ENCODE measurements at places on chromosomes 16 and 17.

GRCh38 chr16:82402665-82403218, 224.0 kb upstream of the CDH13 start:
- DNase-seq, result no peak

DNA sequence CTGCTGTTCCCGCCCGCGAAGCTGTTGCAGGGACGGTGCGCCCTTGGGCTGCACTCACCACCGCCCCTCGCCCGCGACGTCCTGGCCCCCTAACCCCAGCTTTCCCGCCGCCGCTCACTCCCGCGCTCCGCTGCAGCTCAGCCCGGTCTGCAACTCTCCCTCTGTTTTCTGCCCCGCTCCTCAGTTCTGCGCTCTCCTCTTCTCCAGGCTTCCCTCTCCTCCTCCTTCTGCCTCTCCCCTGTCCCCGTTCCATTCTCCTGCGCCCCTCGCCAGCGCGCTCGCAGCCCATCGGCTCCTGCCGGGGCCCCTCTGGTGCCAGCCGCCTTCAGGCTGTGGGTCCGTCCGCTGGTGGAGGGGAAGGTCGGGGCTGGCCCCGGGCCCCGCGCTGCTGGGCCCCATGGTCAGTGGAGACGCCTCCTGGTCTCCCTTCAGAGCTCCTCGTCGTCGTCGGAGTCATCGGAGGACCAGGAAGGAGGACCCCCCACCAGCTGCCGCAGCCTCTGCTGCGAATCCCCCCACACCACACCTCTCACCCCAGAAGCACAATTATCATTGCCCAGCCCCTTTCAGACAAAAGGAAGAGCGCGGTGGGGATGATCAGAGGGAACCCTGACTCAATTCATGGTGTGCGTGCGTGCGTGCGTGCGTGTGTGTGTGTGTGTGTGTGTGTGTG, 223.2 kb upstream of the FOXF1 start:
- DNase-seq, result no peak

GRCh38 chr16:10993649-10994048, 49.3 kb downstream of the CLEC16A start:
- no peak for DNase-seq

GRCh38 chr17:81911277-81911961, at the start of gene PCYT2:
PCYT2 (minus strand) TSS chr17:81911399; CDS start chr17:81911355, 44 bp downstream.
- DNase-seq, result no peak

- no peak for DNase-seq
Observed at GRCh38 chr17:3918372-3919122, 2.3 kb upstream of the P2RX1 start.

GRCh38 chr17:50067996-50068395, 12.1 kb downstream of the ITGA3 start:
- no peak for DNase-seq

DNA sequence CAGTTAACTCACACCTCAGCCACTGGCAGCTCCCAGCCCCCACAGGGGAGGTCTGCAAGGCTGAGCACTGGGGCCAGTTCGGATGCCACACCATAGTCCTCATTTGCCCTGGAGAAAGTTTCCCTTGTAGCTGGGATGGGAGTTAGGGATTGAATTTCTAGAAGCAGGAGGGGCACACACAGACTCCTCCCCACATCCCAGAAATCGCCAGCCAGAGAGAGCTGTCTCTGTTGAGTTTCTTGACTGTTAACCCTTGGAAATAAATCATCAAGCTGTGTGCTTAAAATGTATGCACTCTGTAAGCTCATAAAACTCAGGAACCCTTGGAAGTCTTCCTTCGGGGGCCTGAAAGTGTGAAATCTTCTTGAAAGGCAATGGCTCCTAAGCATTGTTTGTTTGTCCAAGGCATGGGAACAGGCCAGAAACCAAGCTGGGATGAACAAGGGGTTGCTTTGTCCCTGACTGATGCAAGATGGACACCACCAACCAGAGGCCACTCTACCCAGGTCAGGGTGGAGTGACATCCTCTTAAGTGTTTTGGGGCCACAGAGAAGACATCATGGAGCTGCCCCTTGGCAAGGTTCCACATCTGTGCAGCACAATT, 394 bp upstream of the PRM3 start:
- DNase-seq, result no peak

DNA sequence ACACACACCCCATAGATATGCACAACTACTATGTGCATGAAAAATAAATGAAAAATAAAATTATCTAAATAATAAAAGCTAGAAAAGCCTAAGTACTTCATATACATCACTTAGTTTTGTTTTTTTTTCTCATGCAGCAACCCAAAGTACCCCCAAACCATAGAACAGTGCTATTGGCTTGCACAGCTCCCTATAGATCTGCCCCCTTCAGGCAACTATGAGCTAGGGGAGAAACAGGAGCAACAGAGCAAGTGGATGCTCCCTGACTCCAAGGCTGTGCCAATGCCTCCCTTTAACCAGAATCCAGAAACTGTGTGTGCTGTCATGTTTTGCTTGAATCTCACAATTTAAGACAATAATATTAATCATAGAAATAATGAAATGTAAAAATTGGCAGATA, 605.5 kb downstream of the TOX3 start:
- DNase-seq, result no peak

- DNase-seq, result no peak
Observed at GRCh38 chr17:76554131-76554530, 14.3 kb downstream of the PRCD start.

DNA sequence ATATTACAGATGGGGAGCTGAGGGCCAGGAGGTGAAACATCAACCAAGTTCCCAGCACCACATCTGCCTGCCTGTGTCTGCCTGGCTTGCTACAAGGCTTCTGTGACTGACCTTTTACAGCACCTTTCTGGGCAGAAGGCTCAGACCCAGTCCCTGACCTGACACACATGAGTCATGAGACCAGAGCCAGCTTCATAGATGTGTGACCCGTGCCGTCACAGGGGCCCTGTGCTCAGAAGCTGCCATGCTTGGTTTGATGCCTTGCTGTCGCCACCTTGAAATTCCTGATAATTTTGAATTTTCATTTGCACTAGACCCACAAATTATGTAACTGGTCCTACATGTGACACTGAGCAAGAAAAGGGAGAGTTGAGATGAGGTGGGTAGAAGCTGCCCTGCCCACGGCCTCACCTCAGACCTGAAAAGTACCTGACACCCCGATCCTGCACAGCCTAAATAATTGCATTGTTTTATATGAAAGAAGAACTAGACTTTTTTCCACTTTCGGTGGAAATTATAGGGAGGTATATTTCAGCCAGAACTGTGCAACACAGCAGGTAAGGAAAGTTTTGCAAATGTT, 13.3 kb upstream of the PECAM1 start:
- no peak for DNase-seq

DNA sequence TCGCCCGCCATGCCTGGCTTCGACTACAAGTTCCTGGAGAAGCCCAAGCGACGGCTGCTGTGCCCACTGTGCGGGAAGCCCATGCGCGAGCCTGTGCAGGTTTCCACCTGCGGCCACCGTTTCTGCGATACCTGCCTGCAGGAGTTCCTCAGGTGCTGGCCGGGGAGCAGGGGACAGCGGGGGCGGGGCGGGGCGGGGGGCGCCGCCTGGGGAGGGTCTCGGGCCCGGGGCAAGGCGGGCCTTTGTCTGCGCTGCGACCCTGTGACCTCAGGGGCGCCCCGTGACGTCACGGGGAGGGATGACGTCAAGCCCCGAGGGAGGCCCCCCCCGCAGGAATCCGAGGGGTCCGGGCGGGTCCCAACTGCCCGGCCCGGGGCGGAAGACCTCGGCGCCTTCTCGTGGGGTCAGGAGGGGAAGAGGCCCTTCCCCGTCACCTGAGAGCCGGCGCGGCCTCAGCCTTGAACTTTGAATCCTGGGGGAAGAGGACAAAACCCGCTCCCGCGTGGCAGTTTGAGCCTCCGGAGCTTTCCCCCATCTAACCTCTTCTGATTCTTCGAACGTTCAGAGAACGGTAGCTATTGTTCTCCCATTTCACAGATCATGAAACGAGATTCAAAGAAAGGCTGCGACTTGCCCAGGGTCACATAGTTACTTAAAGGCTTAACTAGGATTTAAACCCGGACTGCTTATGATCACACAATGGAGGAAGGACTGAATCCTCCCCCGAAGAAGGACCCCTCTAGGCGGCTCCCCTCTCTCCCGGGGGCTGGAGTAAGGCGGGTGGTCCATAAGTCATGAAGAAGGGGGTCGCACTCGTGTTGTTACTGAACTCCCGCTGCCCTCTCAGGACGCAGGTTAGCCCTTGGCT, 527 bp downstream of the TRAF4 start:
- no peak for DNase-seq

DNA sequence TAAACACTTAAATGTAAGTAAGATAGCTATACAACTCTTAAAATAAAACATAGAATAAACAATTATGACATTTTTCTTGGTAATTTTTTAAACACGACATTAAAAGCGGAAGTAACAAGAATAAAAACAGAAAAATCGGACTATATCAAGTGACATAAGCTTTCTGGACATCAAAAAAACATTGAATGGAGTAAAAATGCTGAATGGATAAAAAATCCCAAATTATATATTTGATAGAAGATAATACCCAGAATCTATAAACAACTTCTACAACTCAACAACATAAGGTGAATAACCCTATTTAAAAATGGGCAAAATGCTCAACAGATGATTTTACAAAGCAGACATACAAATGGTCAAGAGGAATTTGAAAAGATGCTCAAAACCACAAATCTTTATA, 1866.5 kb downstream of the TP53TG3F start:
- DNase-seq, result no peak

DNA sequence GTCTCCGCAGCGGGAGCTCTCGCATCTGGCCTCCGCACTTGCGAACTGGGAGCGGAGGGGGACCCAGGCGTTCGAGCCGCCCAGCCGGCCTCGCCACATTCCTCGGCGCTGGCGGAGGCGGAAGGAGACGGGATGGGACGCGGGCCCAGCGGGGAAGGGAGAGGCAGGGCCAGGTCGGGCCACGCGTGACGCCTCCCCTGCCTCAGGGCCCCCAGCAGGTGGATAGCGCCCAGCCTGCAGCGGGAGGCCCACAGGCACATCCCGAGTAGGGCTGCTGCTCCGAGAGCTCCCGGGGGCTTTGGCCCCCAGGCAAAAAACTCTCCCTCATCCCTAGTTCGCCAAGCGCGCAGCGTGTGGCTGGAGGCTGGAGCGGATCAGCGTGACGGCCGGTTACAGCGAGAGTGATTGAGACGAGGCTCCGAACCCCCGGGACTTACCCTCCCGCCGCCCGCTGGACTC, 800 bp downstream of the PLEKHH3 start:
- no peak for DNase-seq

GRCh38 chr17:45839442-45839841, 5.2 kb upstream of the SPPL2C start:
- DNase-seq, result no peak

GRCh38 chr17:16919663-16920627, 52.0 kb downstream of the TNFRSF13B start:
- DNase-seq, result no peak

All from AG04449 (cell line).